Stimulated activated naive B cell treated with anti-CD40 and anti-IgM and Interleukin-4, amounts not matched to agents 10 μg/mL and 1 μg/mL and 100 μg/mL, for 72 hours (primary cell): ENCODE measurements at places on chromosomes 12 and 14.
A peak's percentile ranks its signal among the peaks of the same experiment; 100 is the strongest.

DNA sequence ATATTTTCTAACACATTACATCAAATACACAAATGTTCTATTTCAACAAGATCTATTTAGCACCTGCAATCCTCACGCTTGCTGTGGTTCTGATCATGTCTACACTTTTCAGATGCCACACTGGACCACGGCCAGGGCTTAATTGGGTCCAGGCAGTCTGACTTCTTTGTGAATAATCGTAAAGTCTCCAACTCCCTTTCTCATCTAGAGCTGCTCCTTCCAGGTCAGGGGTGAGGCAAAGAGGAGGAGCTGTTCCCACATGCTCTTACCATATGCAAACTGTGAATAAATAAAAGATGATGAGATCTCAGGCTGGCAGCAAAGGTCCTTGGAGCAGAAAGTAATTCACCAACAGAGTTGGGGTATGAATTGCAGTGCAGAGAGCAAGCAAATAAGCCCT, 316.6 kb downstream of the GLT1D1 start:
- no peaks in the 10 kb centered on the region for H3K4me1 ChIP-seq
- no peaks in the 10 kb centered on the region for H3K27me3 ChIP-seq
- no peak for DNase-seq
- no peaks in the 10 kb centered on the region for H3K36me3 ChIP-seq
- H3K27ac ChIP-seq, result no peak overlapping the region

GRCh38 chr14:65286443-65286842, 126.1 kb upstream of the FUT8 start:
- H3K4me3 ChIP-seq, result no peak overlapping the region
- H3K27me3 ChIP-seq, result no peaks in the 10 kb centered on the region
- no peak overlapping the region for H3K27ac ChIP-seq
- H3K4me1 ChIP-seq, result peaks cover 86% of the 10 kb centered on the region

- no peaks in the 10 kb centered on the region for H3K27me3 ChIP-seq
- peaks cover 34% of the 10 kb centered on the region for H3K4me1 ChIP-seq
- peak overlapping the region; percentile 98 for H3K27ac ChIP-seq
- H3K4me3 ChIP-seq, result peak overlapping the region; percentile 99
- H3K36me3 ChIP-seq, result peaks cover 33% of the 10 kb centered on the region
- DNase-seq, result no peak
Observed at GRCh38 chr12:104460041-104460719, 3.4 kb downstream of the CHST11 start.

GRCh38 chr14:45868377-45868776, 615.4 kb upstream of the MIS18BP1 start:
- H3K4me3 ChIP-seq, result no peak overlapping the region
- H3K36me3 ChIP-seq, result no peaks in the 10 kb centered on the region
- DNase-seq, result no peak
- H3K27ac ChIP-seq, result no peak overlapping the region
- H3K27me3 ChIP-seq, result no peaks in the 10 kb centered on the region

DNA sequence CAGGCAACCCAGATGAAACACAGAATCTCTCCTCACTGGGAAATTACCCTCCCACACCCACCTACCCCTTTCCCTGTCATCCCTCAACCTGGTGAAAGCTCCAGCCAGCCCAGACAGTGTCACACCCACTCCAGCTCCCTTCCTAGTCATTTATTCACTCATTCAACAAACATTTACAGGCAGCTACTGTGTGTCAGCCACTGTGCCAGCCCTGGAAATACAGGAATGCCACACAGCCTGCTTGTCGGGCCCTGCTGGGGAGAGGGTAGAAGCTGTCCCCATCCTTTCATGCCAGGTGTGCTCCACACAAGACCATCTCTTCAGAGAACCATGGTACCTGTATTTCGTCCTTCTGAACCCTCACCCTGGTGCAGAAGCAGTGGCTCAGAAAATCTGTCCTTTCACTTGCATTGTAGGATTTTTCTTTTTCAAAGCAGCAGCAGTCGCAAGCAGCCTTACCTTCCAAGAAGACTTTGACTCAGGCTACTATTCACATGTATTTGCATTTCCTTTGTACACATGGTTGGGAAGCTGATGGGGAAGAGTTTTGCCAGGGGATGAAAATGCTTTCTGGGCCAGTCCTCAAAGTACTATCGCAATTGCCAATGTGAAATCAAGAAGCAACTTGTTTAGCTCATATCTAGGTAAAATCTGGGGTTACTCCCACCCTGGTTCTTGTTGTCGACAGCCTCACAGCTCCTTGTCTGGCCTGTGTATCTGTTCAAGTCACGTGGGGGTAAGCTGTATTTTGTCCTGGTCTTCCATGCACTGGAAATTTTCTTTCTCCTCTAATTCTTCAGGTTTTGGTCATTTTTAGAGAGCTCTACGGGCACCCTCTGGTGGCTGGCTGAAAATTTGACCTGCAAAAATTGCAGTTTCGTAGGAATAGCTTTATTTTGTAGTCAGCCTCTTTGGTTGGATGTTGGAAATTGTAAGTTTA, 147.4 kb upstream of the EGLN3 start:
- DNase-seq, result no peak
- H3K27ac ChIP-seq, result no peak overlapping the region
- H3K27me3 ChIP-seq, result no peaks in the 10 kb centered on the region
- H3K36me3 ChIP-seq, result no peaks in the 10 kb centered on the region
- H3K4me1 ChIP-seq, result no peaks in the 10 kb centered on the region

DNA sequence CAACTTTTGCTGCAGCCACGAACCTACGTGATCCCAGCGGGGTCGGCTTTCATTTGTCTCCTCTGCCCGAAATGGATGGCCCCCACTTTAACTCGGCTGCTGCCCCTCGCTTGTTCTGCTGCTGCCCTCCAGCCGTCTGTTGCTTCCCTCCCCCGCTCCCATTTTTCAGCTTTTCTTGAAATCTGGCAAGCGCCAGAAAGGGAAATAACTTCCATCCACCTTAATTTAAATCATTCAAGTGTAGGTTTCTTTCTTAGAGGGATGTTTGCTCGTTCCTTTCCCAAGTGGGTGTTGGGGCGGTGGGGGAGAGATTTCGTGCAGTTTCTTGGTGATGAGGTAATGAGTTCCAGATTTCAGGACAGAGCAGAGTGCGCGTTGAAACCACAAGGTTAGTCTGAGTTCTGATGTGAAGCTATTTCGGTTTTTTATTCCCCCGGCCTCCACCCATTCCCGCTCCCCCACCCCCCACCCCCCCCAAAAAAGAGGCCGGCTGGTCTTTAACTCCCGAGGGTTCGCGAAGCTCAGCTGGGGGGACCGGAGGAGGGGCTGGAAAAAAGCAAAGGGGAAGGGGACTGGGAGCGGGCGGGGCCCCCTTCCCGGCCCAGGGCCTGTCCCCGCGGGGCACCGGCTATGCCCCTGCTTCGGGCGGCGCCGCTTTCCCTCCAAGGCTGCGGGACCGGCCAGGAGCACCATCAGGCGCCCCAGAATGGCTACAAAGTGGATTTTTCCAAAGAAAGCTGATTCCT, 2.2 kb upstream of the ZFP36L1 start:
- DNase-seq, result peak; percentile 57
- no peaks in the 10 kb centered on the region for H3K27me3 ChIP-seq
- peak overlapping the region; percentile 100 for H3K27ac ChIP-seq
- H3K4me3 ChIP-seq, result peak overlapping the region; percentile 99

DNA sequence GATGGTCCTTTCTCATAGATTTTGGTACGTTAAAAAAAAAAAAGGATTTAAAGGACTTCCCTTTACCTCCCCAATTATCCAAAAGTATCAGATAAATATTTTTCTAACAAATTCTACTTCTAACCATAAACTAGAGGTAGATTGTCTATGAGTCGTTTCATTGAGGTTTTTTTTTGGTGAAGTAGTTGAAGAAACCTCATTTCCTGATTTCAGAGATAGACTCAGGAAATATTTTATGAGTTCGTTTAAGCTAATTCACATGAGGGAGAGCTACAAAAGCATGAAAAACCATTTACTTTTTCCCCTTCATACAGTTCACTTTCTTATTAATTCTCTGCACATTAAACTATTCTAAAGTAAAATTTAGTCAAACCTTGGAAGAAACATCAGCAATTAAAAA, 112.5 kb downstream of the RALGAPA1 start:
- H3K4me3 ChIP-seq, result no peak overlapping the region
- H3K27me3 ChIP-seq, result no peaks in the 10 kb centered on the region
- no peak overlapping the region for H3K27ac ChIP-seq
- no peak for DNase-seq
- peaks cover 4% of the 10 kb centered on the region for H3K36me3 ChIP-seq

DNA sequence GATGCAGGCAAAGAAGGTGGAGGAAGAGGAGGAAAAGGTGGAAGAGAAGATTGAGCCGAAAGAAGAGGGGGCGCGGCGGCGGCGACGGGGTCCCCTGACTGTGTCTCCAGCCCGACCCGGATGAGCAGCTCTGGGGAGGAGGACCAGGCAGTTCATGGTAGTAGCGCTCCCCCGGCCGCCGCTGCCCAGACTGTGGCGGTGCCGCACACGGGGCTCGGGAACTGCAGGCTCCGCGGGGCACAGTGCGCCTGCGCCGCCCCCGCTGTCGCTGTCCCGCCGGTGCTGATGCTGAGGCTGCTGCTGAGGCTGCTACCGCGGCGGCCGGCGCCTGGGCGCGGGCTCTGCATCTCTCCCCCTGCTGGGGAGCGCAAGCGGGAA, at the start of gene KCNH5:
Gene KCNH5, minus strand, starts transcription at position 225 of the 378 bp plus-strand sequence. CDS start 272 bp downstream, outside the sequence.
- H3K4me3 ChIP-seq, result peak within 1 kb of the TSS; percentile 46
- H3K27ac ChIP-seq, result no peak within 1 kb of the TSS
- DNase-seq, result no peak
- peaks cover 39% of the 10 kb centered on the region for H3K27me3 ChIP-seq
- H3K4me1 ChIP-seq, result peaks cover 11% of the 10 kb centered on the region

DNA sequence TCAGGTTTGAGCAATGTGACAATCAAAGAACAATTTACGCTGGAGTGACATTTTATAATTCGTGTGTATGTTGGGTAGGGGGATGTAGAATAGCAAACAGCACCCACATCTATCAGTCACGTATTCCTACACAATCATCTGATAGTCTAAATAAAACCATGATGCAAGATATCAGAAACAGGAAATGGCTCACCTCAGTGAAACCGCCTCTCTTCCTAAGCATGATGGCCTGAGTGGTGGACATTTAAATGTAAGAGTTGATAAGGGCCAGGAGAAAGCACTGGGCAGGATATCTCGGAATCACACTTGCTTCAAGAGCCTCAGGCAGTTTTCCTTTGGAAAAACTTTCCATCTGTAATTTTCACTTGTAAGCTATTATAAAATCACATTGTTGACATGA, 128.2 kb downstream of the GRIP1 start:
- peaks cover 6% of the 10 kb centered on the region for H3K27me3 ChIP-seq
- H3K4me1 ChIP-seq, result peaks cover 34% of the 10 kb centered on the region
- no peak for DNase-seq

DNA sequence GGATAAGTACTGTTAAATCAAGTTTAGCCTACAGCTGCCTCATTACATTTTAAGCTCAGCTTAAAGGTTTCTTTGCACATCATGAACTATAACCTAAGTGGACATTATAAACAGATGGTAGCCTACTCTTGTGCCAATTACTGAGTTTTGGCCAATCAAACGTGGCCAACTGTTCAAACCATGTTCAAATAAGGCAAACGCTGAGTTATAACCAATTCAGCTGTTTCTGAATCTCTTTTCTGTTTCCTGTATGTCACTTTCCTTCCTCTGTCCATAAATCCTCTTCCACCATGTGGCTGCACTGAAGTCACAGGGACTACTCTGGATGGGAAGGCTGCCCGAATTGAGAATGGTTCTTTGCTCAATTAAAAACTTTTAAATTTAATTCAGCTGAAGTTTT, 98.4 kb downstream of the BCAT1 start:
- peaks cover 7% of the 10 kb centered on the region for H3K4me1 ChIP-seq
- H3K4me3 ChIP-seq, result no peak overlapping the region
- no peak for DNase-seq
- no peak overlapping the region for H3K27ac ChIP-seq
- peaks cover 5% of the 10 kb centered on the region for H3K36me3 ChIP-seq

DNA sequence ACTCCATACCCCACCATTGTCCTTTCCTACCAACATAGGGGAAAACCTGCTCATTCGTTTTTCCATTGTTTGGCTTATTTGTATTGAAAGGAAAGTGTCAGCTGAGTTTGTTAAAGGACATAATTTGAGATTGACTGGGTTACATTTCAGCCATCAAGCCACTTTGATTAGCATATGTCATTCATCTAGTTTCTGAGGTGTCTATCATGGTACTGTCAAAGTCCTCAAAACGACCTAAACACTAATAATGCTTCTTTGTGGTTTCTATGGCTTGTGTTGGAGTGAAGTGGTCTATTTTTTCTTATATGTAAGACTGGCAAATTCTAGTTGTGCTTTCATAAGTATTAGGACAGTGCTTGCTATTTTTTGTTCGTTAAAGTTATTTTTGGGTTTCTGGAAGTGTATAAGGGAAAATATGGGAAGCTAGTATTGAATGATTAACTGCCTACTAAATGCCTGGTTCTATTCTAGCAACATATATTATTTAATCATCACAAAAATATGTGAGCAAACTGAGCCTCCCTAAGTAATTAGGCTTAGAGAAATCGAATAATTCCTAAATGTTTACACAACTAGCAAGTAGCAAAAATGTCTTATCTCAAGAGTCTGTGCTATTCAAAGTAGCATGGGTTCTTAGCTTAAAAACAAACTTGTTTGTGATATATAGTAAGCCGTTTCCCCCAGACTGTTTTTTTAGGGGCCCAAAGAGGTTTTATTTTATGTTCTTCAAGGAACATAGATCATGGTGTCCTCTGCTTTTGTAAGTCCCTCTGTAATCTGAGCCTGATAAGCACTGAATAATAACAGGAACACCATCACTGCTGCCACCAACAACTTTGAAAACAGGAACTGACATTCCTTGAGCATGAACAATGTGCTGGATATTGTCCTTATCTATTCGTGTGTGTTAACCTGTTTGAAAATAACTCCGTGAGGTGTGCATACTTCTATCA, 67.1 kb downstream of the DERA start:
- no peak for DNase-seq
- H3K4me3 ChIP-seq, result no peak overlapping the region
- H3K27me3 ChIP-seq, result no peaks in the 10 kb centered on the region
- H3K36me3 ChIP-seq, result peaks cover 16% of the 10 kb centered on the region

GRCh38 chr12:53064613-53065436, 14.4 kb downstream of the SPRYD3 start:
- peaks cover 36% of the 10 kb centered on the region for H3K36me3 ChIP-seq
- H3K4me1 ChIP-seq, result peaks cover 16% of the 10 kb centered on the region
- DNase-seq, result no peak
- peaks cover 3% of the 10 kb centered on the region for H3K27me3 ChIP-seq
- H3K27ac ChIP-seq, result no peak overlapping the region
- no peak overlapping the region for H3K4me3 ChIP-seq

- H3K27ac ChIP-seq, result no peak overlapping the region
- no peaks in the 10 kb centered on the region for H3K36me3 ChIP-seq
- no peaks in the 10 kb centered on the region for H3K4me1 ChIP-seq
- peaks cover 12% of the 10 kb centered on the region for H3K27me3 ChIP-seq
- no peak for DNase-seq
- H3K4me3 ChIP-seq, result no peak overlapping the region
Observed at GRCh38 chr12:54661048-54661447, 12.9 kb upstream of the DCD start.

GRCh38 chr14:75820761-75821160, 159.7 kb downstream of the TTLL5 start:
- H3K27me3 ChIP-seq, result no peaks in the 10 kb centered on the region
- peaks cover 20% of the 10 kb centered on the region for H3K4me1 ChIP-seq
- no peak for DNase-seq
- no peak overlapping the region for H3K27ac ChIP-seq
